ENCODE measurements at places on chromosomes 6 and 20.

DNA sequence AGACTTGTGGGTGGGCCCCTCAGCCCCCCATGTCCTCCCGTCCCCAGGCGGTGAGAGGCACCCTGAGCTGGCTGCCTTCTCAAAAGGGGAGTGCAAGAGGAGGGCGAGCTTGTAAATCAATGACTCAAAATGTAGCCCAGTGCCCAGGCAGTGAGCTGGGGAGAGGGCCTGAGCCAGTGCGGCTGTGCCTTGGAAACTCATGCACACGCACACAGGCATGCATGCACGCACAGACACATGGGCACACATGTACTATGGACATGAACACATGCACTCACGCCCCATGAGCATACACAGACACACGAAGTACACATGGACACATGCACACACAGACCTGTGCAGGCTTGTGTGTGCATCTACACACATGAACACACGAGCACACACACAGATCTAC lies 133.5 kb downstream of the TAF4 start:
- DNase-seq = no peak

GRCh38 chr20:56285496-56285895 lies 37.0 kb downstream of the MC3R start:
- DNase-seq = no peak

GRCh38 chr20:3749689-3750531 lies 17.4 kb downstream of the HSPA12B start:
- no peak for DNase-seq

DNA sequence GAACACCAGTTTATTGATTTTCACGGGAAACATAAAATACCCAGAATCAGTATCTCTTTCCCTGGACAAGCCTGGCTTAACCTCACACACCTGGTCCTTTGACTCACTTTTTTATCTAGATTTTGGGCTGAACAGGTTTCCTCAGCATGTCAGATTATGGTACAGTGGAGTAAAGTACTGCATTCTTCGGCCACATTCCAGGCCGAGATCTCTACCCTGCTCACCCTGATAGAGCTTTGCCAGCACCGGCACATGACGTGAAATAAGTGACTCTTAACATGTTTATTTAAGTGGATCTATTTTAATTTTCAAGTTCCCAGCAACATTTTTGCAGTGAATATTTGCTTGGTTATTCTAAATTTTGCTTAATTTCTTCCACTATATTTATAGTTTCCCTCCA lies 79.0 kb upstream of the POPDC3 start:
- no peak for DNase-seq

DNA sequence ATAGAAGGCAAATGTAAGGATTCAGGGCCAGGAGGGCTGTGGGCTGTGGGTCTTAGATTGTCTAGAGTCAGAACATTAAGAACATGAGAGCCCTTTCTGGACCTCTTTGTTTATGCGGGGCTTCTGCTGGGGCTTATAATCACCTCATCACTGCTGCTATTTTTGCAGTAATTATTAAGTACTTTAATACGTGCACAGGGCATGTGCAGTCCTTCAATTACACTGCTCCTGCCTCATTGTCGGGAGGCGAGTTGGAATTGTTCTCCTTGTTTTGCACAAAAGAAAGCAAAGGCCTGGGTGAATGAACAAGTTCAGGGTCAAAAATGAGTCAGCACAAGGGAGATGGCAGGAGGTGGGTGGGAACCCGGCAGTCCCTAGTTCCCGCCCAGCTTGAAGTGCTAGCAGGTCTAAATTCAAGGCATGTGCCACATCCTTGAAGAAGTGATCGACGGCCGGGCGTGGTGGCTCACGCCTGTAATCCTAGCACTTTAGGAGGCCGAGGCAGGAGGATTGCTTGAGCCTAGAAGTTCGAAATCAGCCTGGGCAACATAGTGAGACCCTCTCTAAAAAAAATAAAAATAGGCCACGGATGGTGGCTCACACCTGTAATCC lies 34.4 kb upstream of the PTPN1 start:
- no peak for DNase-seq

GRCh38 chr6:37827603-37828265 lies 8.2 kb downstream of the ZFAND3 start:
- DNase-seq = no peak

DNA sequence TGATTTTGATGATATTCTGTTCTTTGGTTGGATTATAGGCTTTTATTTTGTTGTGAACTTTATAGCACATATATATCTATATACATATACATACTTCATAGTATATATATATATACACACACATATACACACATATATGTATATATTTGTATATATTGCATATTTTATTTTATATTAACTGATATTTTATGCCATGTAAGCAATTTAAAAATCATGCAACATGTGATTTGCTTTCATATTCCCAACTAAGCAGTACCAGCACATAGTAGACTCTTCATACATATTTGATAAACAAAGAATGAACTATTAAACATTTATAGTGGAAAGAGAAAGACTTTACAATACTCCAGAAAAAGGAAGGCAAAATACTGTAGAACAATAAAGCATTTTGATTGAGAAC lies 679.2 kb downstream of the TENT5A start:
- DNase-seq = no peak

DNA sequence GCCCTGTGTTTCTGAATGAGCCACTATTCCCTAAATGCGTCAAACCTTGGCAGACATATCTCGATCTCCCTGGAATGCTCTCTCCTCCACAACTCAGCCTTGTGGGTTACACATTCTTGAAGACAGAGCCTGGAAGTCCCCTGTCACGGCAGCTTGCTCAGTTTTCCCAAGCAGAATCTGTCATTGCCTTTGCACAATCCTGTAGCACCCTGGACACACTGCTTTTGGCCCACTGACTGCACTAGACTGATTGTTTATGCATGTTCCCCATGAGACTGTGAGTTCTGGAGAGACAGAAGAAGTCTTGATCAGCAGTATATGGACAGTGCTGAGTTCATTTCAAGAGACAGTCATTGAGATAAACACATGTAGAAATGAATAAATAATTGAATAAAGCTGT lies 406.7 kb downstream of the CD83 start:
- DNase-seq = no peak

DNA sequence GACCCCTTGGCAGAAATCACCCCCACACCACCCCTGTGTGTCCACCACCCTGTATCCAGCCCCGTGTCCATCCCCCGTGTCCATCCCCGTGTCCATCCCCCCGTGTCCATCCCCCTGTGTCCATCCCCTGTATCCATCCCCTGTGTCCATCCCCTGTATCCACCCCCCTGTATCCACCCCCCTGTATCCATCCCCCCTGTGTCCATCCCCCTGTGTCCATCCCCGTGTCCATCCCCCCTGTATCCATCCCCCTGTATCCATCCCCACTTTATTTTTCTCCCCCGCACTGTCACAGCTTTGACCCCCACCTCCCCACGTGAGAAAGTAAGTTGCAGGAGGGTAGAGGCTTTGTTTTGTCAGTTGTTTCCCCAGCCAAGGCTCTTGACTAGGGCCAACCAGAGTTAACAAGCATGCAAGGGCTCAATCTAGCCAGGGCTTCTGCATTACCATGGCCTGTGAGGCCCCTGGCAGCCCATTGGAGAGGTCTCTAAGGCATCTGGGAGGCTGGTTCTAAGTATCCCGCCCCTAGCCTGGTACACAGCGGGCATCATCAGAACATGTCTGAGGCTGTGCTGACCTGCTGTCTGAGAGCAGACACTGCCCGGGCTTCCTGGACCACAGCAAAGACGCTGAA lies 18.1 kb upstream of the SIRPA start:
- DNase-seq = no peak

GRCh38 chr6:82611751-82612150 lies 248.1 kb downstream of the TPBG start:
- DNase-seq = no peak

DNA sequence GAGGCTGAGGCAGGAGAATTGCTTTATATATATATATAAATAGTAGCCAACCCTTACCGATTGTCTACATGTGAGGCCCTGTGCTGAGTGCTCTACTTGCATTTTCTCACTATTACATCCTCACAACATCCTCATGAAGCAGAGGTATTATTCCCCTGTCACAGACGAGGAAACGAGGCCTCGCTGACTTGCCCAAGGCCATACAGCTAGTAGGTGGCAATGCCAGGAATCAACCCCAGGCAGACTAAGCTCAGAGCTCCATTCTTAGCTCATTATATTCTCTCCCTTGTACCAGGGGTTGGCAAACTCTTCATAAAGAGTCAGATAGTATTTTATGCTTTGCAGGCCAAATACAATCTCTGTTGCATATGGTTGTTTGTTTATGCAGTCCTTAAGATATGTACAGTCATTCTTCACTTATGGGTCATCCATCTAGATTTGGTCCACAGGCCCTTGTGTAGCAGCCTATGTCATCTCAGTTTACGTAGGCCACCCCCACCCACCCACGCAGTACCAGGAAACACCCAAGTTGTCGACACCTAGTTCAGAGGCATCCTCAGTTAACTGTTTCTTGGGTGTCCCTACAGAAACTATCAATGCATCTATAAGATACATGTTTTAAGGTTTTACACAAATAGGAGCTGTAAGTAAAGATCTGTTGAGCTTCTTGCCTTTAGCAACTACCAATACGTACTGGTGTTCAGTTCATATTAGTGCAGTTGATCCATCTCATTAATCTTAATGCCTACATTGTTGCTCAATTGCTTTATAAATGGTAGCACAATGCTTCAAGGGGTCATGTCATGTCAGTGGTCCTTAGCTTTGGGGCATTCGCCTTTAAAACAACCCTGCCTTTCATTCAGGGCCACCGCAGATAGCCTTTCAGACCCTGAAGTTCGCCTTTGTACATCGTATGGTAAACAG lies 3.0 kb downstream of the CASS4 start:
- peak; percentile 90 for DNase-seq

DNA sequence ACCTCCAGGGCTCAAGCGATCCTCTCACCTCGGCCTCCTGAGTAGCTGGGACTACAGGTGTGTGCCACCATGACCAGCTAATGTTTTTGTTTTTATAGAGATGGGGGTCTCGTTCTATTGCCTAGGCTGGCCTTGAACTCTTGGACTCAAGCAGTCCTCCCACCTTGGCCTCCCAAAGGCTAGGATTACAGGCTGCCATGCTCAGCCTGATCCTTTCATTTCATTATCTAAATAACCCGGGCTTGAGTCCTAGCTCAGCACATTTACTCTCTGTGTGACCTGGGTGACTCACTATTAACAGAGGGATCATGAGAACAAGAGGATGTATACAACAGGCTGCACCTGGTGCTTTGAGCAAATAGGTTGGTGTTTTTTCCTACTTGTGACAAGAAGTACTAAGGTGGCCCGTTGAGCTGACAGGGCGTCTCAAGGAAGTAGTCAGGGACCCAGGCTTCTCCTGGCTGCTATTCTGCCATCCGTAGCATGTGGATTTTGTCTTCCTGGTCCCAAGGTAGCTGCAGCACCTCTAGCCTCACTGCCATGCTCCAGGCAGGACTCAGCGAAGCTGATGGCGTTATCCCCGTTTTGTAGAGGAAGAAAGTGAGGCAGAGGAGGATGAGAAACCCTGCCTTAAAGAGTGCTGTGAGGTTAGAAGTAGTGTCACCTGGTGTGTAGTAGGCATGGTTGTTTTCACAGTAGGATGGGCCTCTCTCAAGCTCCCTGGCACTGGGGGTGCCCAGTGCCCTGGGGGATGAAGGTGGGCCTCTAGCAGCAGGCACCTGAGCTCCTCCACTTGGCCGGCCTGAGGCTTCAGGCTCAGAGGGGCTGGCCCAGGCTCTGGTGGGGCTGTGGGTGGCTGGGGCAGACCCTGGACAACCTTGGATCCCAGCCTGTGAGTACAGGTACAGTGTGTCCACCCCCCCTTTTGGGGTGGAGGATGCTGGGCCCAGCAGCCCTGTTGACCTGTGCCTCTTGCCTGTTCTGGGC lies 62.4 kb downstream of the ADNP start:
- peak; percentile 10 for DNase-seq

DNA sequence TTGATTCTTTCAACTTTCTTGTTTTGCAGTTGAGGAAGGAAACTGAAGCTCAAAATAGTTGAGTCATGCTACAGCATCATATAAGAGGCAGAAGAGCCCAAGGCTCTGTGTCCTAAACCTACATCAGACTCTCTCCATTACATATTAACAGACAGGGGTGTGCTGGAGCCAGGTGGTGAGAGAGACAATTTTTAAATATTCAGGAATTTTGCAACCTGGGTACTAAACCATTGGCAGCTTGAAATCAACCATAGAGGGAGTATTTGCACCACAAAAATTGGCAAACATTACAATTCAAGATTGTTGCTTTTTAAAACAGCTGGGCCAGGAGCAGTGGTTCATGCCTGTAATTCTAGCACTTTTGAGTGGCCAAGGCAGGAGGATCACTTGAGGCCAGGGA lies 65.8 kb upstream of the SOX4 start:
- DNase-seq = no peak

GRCh38 chr6:139519097-139519496 lies 144.6 kb upstream of the CITED2 start:
- DNase-seq = no peak

DNA sequence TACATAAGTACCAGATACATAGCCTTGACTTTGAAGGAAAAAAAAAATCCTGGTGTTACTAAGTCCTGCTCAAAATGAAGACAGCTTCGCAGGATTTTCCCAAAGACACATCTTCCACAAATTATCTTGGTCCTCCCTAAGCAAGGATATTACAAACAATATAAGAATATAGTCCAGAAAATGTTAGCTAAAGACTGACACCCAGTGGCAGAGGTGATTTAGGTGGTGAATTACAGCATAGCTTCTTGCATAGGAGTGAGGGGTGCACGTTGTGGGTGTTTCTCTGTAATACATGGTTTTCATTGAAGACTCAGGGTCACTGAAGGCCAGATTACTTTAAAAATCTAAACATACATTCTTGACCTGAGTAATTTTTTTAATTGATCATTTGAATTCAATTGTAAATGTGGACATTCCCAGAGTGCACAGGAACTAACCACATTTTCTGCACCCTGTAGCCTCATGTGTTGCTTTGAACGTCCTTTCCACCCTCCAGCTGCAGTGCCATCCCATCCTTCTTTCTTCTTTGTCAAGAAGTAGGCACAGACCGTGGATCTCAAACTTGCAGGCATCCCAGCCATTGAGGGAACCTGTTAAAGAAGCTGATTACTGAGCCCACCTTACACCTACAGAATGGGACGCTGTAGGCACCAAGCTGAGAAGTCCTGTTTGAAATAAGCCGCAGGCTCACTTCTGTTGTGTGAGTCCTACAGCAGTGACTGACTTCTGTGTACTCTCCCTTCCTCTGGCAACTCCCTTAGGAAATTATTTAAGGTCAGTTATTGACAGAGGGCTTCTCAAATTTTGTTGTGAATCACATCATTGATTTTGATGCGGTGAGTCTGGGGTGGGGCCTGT lies 102.6 kb downstream of the PERP start:
- no peak for DNase-seq

GRCh38 chr6:69789578-69789977 lies 7.2 kb downstream of the LMBRD1 start:
- DNase-seq = no peak

GRCh38 chr6:98477231-98477630 lies 357.1 kb upstream of the POU3F2 start:
- DNase-seq = no peak

GRCh38 chr6:45843848-45844521 lies 171.7 kb downstream of the CLIC5 start:
- DNase-seq = no peak

DNA sequence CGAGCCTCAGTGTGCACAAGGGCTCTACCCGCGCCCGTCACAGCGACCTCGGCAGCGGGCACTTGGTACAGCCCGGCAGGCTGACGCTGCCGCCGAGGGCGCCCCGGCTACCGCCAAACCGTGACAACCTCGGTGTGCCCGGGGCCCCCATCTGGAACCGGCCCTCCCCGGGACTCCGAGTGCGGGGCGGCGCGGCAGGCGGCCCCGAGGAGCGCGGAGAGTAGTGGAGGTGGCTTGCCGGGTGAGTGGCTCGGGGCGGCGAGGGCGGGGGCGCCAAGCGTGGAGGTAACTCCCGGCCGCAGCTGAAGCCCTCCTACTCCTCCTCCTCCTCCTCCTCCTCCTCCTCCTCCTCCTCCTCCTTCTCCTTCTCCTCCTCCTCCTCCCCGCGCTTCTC lies at the start of gene ISM1:
Gene ISM1, plus strand, starts transcription at position 371 of the 394 bp plus-strand sequence. CDS start 503 bp downstream, outside the sequence.
- no peak for DNase-seq
